ENCODE measurements at places on chromosomes 11 and 22.

DNA sequence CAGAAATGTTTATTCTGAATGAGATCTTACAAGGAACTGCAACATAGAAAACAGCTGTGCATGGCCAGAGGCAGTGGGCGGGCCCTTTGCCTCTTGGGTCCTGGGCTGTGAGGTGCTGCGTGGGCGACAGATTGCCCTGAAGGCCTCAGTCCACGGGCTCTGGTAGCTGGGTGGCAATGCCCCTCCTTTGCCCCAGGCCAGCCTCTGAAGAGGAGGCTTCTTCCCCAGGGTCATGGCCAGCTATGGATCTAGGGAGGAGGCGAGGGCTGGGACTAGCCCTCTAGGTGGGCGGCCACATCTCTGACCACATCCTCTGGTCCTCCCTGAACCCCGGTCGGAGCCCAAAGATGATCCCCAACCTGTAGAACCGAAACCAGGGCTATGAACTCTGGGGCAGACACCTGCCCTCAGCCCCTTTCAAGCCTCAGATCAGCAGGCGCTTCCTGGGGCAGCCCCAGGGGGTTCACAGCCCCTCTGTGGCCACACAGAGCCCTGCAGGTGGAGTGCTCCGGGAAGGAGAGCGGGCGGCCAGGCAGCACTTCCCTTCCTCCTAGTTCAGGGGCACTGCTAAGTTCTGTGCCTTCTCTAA lies 6.6 kb upstream of the CDC42BPG start:
- DNase-seq: peak; percentile 55

- no peak for DNase-seq
Measured at GRCh38 chr11:428295-428694, 13.5 kb upstream of the SIGIRR start.

- DNase-seq: no peak
Measured at GRCh38 chr11:77119531-77119936, 8.5 kb upstream of the MYO7A start.

GRCh38 chr11:86800960-86801272 lies 574 bp downstream of the PRSS23 start:
- no peak for DNase-seq

DNA sequence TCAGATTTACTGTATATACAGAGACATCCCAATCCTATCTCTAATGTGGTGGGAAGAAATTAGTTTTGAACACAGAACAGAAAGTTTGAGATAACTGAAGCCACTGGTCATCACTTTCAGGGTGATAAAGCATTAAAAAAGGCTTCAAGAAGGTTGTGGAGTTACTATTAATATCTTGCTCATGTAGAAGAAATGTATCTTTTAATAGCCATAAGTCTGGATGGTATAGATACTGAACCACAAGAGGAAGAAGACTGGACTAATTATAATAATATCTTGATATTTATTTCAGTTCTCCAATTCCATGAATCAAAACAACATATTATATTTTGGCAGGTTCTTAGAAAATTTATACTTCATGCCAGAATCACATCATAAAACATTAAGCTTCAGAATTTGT lies 137.1 kb downstream of the TMEM135 start:
- DNase-seq: no peak

- DNase-seq: no peak
Measured at GRCh38 chr11:61131998-61132555, 29.1 kb downstream of the VPS37C start.

DNA sequence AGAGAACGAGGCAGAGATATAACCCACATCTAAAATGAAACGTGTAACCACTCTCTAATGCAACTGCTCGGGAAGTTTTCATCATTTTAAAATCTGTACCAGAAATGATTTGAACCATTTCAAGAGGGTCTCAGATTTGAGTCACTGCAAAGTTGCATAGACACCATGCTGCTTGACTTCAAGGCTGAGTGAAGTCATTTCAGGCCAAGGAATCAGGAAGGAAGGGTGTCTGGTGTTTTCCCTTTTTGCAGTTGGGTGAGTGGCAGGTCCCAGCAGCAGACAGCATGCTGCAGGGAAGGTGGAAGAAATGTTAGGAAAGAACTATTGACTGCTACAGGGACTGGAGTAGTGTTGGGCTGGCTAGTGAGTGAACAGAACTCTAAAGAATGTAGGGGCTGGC lies 16.5 kb downstream of the TANGO2 start:
- no peak for DNase-seq

GRCh38 chr11:73258104-73259035 lies 13.8 kb upstream of the P2RY6 start:
- no peak for DNase-seq

DNA sequence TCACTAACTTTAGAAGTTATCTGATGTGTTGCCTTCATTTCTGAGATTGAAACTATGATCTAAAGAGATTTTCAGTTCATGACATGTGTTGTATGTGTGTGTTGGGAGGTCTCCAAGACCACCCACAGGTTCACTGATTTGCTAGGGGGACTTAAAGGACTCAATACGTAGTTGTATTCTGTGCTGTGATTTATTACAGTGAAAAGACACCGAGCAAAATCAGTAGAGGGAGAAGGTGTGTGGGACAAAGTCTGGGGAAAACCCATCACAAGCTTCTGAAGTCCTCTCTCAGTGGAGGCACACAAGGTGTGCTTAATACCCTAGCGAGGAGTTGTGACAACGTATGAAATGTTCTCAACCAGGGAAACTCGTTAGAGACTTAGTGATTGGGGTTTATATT lies 35.6 kb downstream of the RNF169 start:
- DNase-seq: no peak

All from CD4-positive, alpha-beta T cell treated with Interleukin-6 for 4 hours (primary cell).